ENCODE measurements at places on chromosomes 13 and 19.

- no peak for DNase-seq
Measured at GRCh38 chr13:99015606-99016490, 38.0 kb upstream of the DOCK9 start.

DNA sequence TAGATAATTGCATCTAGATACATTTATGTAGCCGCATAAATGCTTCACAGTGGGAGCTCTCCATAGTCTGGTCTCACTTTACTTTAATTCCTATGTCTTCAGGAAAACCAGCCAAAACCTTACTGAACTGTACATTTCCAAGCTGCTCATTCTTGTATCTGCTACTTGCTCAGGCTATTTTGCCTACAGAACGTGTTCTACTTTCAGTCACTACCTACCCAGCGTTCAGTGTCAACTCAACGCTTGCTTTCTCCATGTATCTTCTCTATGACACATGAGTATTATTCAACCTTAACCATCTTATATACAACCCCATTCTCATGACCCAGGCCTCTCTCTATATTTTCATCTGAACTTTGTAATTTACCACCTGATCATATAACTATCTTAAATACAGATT is 101.9 kb downstream of the KLF12 start:
- DNase-seq = no peak

DNA sequence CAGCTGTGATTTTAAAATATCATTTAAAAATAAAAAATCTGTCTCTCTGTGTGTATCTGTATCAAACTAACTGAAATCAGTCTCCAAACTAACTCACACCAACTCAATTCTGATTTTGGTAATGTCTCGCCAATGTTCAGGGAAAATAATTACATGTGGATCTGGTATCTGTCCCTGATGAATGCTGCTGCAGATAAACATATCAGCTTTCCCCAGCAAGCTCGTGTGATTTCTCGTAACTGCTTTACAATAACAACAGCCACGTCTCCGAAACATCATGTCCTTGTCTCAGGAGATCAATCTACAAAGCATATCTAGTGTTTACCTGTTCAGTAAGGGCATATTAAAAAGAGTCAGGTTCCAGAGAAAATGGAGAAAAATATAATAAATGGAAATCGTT is 129.0 kb downstream of the IRS2 start:
- DNase-seq = no peak

- DNase-seq = no peak
Measured at GRCh38 chr13:61738236-61738750, 322.6 kb upstream of the PCDH20 start.

GRCh38 chr19:1608359-1609102 is 3.3 kb upstream of the UQCR11 start:
- no peak for DNase-seq

DNA sequence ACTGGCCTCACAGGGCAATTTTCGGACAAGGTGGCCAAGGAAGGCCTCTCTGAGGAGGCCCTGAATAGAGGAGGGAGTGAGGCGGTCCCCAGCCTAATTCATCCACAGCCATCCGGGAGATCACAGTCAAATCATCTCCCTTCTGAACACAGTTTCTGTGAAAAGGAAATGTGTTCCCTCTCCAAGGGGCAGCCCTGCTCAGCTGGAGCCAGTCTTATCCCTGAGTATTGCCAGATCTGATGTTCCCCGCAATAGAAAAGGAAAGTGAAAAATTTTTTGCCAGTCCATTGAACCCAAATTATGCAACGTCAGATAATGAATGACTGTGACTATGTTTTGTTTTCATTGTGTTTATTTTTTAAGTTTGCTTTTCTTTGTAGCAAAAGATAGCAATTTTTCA is 125.9 kb downstream of the SIPA1L3 start:
- peak; percentile 53 for DNase-seq

GRCh38 chr13:40402931-40403431 is 263.5 kb downstream of the FOXO1 start:
- peak; percentile 68 for DNase-seq

DNA sequence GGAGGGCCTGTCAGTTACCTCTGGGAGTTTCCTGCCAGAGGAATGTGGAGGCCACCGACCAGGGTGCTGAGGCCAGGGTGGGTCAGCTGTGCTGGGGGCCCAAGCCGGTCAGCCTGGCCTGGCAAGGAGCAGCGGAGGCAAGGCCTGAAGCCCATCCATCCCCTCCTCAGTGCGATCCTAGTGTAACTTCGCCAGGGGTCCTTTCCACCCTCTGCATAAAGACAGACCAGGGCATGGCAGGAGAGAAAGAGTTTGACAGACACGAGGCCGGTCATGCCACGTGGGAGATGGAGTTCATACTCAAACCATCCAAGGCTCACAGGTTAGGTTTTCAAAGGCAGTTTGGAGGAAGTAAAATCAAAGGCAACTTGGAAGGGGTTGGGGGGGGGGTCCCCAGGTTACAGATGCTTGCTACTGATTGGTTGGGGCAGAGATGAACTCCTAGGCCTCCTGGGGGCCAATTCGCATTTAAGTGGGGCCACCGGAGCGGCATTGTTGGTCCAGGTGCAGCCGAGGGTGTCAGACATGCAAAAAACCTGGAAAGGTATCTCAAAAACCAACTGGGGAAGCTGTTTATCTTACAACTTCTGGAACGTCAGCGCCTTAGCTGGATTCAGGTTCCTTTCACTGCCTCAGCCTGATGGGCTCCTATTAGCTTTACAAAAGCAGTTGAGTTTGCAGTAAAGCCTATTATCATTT is 36.8 kb upstream of the DPRX start:
- no peak for DNase-seq

GRCh38 chr13:20482275-20482761 is 43.3 kb downstream of the CRYL1 start:
- no peak for DNase-seq

GRCh38 chr13:100887729-100888151 is 213.1 kb upstream of the TMTC4 start:
- peak; percentile 46 for DNase-seq

- no peak for DNase-seq
Measured at GRCh38 chr19:10797078-10797477, 38.9 kb downstream of the TMED1 start.

- DNase-seq = no peak
Measured at GRCh38 chr13:19267746-19268145, 86.1 kb upstream of the TUBA3C start.

- DNase-seq = no peak
Measured at GRCh38 chr19:40502647-40503319, 36.0 kb downstream of the SPTBN4 start.

- no peak for DNase-seq
Measured at GRCh38 chr19:17967257-17968051, 547 bp downstream of the KCNN1 start.

DNA sequence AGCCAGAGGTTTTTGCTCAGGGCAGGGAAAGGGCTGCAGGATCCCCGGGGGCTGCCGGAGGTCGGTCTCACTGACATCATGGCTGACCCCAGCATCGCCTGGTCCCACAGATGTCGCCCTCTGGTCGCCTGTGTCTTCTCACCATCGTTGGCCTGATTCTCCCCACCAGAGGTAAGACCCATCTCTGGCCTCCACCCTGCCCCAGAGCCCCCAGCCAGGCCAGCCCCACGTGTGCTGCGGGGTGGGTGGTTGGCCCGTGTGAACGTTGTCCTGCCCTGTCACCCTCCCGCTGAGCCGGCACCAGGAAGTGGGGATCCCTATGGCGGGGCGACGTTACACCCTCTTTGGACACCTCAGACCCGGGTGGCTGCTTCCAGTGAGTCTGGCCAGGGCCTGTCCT is 906 bp downstream of the FXYD5 start:
- DNase-seq = no peak

DNA sequence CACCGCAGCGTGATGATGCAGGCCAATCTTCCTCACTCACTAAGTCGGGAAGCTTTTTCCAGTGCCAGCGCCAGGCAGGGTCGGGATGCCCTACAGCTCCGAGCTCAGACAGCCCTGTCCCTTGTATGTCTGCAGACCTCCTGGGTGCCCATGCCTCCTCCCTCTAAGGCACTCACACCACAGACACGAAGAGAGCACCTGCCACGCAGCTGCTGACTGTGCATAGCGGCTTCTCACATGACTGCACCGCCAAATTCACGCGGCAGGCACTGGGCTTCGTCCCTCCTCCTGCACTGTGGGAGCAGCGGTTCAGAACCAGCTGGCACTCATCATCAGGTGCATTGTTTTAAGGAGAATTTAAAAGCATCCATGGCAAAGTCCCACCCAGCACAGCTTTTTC is 88.1 kb downstream of the SLC7A1 start:
- DNase-seq = no peak

GRCh38 chr19:40411958-40412499 is 1.1 kb downstream of the PRX start:
- DNase-seq = no peak

DNA sequence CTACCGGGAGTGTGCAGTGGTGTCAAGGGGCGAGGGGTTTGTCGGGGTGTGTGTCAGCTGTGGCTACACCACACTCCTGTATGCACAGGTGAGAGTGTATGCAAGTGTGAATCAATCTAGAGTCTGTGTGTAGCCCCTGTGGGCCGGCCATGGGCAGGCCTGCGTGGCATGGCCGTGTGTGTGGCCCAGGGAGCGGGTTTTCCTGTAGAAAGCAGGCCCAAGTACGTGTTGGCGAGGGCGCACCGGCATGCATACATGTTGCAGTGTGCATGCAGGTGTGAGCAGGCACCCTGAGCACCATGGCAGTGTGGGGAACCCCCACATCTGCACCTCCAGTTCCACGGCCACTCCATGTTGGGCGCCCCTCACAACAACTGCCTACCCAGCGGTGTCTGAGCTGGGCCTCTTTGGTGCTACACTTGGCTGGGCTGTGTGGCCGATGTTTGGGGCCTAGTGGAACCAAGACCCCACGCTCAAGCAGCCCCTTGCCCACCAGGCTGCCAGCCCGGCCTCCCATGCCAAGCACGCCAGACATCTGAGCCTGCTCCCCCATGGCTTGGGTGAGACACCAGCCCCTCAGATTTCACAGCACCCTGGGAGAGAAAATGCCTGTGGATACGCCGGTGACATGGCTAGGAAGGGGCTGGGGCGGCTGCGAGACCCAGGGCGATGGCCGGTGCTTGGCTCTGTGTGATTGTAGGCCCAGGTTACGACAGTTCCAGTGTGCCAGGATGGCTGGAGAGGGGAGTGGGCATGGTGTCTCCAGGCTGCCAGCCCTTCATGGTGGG is 2.1 kb downstream of the NFIX start:
- no peak for DNase-seq

DNA sequence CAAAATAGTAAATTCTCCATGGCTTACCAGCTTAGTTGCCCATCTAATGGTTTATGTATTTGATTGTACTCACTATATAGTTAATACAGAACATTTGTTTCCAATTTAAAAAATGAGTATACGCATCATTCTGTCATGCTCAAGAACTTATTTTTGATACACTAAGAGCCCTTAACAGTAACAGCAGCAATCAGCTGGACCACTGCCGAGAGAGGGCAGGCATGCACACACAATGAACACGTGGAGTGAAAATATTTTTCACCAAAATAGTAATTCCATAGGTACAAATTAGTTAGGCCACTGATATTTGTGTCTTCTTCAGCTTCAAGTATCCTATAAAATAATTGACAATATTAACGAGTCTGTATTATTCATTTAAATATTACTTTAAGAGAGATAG is 109.9 kb downstream of the KLF12 start:
- DNase-seq = no peak

DNA sequence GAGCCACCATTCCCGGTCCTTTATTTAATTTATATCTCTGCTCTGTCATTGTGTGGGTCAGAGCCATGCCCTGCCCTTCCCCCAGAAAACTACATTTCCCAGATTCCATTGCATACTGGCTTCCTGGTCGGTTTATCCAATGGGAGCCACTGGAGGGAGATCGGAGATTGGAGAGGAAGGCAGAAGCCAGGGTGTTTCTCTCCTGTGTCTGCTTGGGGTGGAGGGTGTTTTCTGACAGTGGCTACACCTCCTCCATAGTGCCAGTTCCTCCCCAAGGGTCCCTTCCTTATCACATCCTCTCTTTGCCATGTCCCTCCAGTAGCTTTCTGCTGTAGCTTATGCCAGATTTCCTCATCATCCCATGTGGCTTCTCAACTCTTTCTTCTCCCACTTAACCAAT is 19.0 kb downstream of the OLFM2 start:
- peak; percentile 37 for DNase-seq

- no peak for DNase-seq
Measured at GRCh38 chr13:84744203-84744602, 861.9 kb upstream of the SLITRK1 start.

GRCh38 chr19:16206046-16206605 is 8.4 kb downstream of the AP1M1 start:
- DNase-seq = no peak

DNA sequence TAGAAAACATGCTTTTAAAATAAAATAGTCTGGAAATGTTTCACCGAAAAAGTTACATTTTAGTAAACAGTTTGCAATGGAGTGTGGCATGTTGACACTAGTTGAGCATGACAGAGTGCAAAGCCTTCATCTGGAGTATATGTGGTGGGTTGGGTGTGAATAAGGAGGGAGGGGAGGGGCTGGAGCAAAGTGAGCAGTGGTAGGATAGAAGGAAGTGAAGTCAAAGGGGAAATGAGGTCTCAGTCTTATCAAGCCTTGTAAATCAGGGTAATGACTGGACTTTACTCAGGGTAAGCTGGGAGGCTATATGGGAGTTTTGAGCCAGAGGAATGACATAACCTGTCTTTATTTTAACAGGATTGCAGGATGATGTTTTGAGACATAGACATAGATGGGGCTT is 222.8 kb downstream of the PCDH20 start:
- no peak for DNase-seq

DNA sequence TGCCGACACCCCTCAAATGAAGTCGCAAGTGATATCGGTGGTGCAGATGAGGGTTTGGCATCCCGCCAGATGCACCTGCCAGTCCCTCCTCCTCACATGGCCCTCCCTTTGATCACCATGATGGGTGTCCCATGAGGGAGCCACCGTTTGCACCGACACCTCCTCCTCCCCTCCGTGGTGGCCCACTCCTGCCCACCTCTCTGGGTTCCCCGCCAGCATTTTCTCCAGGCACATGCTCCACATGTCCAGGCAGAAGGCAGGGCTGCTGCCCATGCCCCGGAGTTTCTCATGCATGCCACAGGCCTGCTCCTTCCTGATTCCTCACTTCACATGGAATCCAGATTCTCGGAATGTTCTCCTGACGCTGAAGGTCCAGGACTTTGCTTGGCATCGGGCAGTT is 49.3 kb downstream of the COL4A2 start:
- DNase-seq = no peak

DNA sequence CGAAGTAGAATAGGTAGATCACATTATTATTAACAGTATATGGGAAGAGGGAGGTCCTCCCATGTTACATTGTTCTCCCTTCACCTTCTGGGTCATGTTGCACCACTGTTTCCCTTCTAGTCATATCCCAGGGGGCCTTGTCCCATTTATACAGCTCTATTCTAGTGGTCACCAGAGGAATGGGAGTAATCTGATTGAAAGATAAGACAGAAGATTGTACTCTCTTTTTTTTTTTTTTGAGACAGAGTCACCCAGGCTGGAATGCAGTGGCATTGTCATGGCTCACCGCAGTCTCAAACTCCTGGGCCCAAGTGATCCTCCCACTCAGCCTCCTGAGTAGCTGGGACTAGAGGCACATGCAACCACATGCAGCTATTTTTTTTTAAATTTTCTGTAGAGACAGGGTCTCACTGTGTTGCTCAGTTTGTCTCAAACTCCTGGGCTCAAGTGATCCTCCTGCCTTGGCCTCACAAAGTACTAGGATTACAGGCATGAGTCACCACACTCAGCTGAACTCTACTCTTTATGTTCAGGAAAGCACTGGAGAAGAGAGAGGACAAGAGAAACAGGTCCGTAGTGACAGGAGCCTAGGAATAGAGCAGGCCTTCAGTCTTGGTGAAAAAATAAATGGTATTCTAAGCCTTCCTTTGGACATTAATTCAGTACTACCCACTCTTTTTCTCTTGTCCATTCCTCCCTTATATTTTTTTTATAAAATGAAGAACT is 4.3 kb upstream of the ZNF529 start:
- DNase-seq = peak; percentile 58

- no peak for DNase-seq
Measured at GRCh38 chr19:31497709-31498108, 148.5 kb upstream of the TSHZ3 start.

Measured in fibroblast of lung (primary cell).